ENCODE measurements at places on chromosomes 2 and 18.

DNA sequence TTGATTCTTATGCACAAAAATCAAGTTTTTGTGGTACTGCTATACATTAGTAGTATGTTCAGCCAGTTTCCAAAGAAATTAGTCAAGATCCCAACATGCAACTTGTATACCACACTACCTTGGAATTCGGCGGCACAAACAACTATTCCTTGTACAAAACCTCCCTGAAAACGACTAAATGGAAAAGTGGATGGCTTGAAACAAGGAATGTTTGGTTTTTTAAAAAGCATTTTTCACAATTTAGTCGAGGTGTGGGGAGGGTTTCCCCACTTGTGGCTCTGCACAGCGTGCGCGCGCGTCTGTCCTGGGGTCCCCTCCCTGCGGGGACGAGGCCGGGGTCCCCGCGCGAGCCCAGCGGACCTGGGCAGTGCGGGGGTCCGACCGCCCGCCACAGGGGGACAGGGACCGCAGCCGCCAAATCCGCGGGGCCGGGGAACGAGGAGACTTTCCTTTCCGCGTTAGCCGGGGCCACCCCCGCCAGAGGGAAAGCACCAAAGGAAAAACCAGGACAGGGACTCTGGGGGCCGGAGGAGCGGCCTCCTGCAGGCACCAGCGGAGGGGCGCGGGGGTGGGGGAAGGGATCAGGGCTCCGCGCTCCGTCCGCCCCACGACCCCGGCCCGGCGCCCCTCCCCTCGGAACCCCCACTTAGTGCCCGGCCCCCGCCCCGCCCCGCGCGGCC is 534 bp upstream of the SOCS6 start:
- no peak for DNase-seq

GRCh38 chr2:100974712-100975520 is 27.2 kb upstream of the RPL31 start:
- no peak for DNase-seq

DNA sequence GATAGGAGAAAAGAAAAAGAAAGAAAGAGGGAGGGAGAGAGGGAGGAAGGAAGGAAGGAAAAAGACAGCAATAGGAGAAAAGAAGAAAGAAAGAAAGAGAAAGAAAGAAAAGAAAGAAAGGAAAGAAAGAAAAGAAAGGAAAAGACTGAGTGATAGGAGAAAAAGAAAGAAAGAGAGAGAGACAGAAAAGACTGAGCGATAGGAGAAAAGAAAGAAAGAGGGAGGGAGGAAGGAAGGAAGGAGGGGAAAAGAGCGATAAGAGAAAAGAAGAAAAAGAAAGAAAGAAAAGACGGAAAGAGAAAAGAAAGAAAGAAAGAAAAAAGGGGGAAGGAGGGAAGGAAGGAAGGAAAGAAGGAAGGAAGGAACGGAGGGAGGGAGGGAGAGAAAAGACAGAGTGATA is 216.7 kb downstream of the DOK6 start:
- no peak for DNase-seq

DNA sequence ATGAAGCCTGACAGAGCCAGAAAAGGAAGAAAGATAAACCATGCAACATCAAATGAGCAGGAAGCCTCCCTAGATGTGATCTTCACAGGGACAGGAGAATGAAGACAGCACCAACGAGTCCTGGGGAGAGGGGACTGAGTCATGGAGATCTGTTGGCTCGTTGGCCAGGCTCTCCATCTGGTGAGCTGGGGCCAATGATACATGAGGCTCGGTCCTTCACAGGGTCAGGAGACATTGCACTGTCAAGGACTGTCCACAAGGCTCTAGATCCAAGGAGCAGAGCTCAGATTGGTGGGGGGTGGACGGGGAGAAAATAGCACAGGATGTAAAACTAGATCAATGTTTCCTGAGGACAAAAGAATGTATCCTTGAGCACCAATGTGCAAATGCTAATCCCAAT is 735 bp downstream of the CD207 start:
- no peak for DNase-seq

GRCh38 chr2:204239411-204240165 is 303.0 kb downstream of the ICOS start:
- DNase-seq: no peak

- no peak for DNase-seq
Measured at GRCh38 chr2:215460682-215461382, 25.0 kb upstream of the FN1 start.

DNA sequence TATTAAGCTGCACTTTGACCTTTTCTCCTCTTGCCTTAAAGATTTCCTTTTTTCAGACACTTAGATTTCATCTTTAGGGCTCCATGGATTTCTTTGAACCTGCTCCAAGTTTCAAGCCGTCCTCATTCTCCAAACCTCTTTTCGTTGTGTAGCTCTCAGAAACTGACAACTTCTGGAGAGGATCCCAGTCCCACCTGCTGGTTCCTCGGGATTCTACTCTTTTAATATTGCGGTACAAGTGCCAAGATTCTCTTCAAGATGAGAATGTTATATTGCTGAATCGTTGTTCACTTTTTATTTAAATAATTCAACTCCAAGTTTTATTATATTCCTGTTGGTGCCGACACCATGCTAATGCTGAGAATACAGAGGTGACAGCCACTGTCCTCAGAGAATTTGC is 141.1 kb downstream of the CDH20 start:
- DNase-seq: no peak

DNA sequence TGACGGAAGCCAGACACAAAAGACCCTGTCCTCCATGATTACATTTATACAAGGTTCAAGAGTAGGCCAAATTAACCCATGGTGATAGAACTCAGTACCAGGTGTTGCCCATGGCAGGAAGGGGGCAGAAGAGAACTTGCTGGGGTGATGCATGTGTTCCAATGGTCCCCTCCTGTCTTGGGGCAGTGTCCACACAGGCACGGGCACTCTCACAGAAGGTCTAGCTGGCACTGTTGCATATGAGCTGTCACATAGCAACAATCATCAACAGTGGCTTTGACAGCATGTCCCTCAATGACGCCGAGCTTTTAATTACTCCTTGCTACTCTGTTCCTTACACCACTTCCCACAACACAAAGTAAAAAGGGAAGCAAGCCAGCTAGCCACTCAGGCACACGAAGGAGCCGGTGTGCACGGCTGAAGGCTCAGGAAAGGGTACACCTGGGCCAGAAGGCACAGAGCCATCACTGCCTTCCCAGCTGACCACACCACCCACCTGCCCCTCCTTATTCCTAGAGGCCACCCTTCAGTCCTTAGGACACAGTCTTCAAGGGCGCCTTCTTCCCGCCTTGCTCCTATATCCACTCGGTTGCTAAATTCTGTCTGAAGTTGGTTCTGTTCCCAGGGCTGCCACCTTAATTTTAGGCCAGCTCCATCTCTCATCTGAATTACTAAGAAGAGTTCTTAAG is 28.9 kb downstream of the RPL31 start:
- DNase-seq: no peak

DNA sequence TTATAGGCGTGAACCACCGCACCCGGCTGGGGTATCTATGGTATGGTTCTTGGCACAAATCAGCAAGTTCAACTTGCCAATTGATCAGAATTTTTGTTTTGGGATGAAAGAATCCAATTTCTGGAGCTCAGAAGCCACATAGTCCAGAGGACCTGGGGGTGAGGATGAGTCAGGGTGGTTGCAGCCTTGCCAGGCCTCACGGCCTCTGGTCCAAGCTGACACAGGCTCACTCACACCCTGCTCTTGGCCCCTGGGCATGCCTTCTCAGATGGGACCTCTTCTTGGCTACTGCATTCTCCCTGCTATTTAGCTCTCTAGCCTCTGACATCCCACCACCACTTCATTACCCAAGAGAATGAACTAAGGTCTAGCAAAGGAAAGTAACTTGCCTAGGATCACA is 16.3 kb downstream of the CAPG start:
- no peak for DNase-seq

- no peak for DNase-seq
Measured at GRCh38 chr2:19898592-19899329, 3.0 kb downstream of the TTC32 start.

- no peak for DNase-seq
Measured at GRCh38 chr2:239129147-239129920, 271.5 kb downstream of the HDAC4 start.

- no peak for DNase-seq
Measured at GRCh38 chr2:128834207-128834879, 515.7 kb upstream of the HS6ST1 start.

DNA sequence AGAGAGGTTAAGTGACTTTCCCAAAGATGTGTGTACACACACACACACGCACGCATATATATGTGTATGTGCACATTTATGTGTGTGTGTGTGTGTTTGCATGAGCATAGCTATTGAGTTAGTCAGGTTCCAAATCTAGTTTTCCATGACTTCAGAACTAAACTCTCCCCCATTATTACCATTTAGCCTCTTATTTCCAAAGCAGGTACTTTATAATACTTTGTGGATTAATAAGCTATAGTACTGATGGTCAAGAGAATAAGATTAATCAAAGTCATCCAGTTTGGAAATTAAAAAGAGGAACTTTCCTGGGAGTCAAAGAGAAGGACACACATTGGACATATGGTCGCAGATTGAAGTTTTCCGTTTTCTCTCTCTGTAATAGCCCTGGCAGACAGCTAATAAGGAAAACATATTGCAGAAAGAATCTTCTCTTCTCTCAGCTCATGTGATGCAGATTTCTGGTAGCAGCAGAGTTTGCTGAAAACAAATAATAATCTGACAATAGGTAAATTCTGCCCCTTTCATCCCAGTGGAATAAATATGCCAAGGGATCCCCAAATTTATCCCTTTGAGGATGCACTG is 410.9 kb upstream of the TCF4 start:
- no peak for DNase-seq

DNA sequence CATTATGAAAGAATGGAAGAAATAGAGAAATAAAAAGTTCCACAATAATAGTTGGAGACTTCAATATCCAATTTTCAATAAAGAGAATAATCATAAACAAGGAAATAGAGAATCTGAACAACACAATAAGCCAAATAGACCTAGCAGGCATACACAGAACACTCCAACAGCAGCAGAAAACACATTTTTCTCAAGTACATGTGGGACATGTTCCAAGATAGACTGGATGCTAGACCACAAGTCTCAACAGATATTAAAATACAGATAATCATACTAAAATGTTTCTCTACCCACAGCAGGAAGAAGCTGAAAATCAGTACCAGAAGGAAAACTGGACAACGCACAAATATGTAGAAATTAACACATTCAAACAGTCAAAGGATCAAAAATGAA is 113.9 kb downstream of the USP34 start:
- no peak for DNase-seq

- no peak for DNase-seq
Measured at GRCh38 chr2:25757906-25758305, 84.5 kb upstream of the DTNB start.

DNA sequence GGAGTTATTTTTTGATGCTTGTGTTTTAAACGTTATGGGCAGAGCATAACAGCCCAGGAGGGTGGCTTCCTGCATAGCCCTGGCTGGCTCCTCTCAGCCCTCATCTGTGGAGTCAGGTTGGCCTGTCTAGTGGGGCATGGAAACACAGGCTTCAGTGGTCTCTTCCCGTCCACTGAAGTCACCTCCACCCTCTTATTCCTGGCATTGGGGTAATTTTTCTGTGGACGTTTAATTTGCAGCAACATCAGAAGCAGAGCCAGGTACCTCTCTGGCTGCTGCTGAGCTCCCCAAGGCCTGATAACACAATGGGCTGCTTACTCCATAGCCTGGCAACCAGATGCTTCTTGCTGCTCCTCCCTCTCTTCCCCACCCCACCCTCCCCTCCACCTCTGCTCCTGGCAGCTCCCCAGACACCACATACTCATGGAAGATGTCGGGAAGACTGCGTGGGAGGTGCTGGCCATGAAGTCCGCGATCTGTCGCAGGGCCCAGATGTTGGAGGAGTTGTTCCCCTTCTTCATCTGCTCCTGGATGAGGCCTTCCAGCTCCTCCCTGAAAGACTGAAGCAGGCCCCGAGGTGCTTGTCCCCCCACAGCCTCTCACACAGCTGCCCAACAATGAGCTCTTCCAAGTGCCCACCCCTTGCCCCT is 64.0 kb downstream of the ADD2 start:
- no peak for DNase-seq

DNA sequence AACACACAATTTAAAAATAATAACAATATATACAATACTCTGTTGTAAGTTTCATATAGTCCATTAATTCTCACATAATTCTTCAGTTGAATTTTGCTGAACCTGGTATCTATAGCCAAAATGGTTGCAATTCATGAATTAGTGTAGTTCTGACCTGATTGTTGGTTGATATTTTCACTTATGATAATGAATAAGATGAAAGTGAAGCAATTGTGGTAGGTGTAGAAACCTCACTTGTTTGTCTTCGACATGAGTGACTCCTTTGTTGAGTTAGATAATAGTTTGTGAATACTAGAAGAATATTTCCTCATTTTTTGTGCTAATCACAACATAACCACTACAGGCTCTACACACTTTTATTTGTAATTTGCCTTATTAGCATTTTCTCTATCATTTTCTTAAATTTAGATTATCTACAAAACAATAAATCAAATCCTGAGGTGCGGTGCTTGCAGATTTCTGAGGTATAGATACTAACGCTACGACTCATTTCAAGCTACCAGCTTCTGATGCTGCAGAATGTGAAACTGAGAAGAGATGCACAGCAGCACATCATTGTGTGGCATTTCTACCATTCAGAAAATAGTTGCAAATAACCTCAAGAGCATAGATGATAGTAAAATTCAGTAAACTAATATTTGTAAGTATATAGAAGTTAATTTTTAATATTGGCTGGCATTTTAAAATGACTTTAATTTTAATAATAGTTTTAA is 117.9 kb downstream of the KCNH7 start:
- no peak for DNase-seq

- no peak for DNase-seq
Measured at GRCh38 chr2:152031747-152032306, 67.0 kb downstream of the CACNB4 start.

GRCh38 chr2:203820969-203821368 is 46.6 kb upstream of the CTLA4 start:
- no peak for DNase-seq

- DNase-seq: no peak
Measured at GRCh38 chr18:64974391-64975125, 776.3 kb upstream of the CDH7 start.

- no peak for DNase-seq
Measured at GRCh38 chr2:161122772-161123530, 37.3 kb upstream of the TANK start.

DNA sequence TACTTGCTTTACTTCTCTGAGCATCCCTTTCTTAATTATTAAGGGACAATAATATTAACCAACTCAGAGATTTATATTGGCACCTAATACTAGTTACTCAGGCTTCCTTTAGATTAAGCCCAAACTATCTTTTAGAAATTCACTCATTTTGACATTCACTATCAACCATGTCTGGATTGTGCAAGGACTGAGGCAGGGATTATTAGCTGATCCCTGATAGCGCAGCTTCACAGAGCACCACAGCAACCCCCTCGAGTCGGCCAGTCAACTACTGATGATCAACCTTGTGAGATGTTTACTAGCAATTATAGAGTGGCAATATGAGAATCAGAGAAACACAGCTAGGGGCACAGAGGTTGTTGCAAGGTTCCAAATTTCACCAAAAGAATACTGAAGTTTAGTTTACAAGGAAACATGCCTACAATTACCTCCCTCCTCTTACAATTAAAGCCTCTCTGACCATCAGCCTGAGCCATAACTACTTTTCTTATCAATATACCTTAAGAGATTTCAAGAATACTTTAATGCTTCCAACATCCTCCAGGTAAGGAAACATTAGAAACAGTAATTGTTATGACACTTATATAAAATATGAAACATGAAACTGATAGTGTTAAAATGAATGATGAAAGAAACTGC is 191.6 kb downstream of the TCF4 start:
- no peak for DNase-seq

All from activated gamma-delta T cell treated with anti-CD3 and anti-CD28 coated beads, Interleukin-2, amount 50 U/mL, for 16 hours (primary cell).